Gastroesophageal sphincter (tissue), 4 donors: ENCODE measurements at places on chromosomes 16 and 17.

DNA sequence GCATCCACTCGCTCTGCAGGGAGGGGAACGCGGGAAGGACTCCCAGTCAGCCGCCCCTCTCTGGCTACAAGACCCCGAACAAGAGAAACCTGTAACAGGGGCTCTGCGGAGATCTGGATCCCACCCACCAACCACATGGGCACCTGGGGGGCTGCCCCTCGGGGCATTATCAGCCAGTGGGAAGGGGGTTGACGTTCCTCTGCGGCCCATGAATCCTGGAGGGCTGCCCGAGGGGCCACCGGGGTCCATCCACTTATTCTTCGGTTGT is 1.8 kb upstream of the PCGF2 start:
- ATAC-seq, result no peak

DNA sequence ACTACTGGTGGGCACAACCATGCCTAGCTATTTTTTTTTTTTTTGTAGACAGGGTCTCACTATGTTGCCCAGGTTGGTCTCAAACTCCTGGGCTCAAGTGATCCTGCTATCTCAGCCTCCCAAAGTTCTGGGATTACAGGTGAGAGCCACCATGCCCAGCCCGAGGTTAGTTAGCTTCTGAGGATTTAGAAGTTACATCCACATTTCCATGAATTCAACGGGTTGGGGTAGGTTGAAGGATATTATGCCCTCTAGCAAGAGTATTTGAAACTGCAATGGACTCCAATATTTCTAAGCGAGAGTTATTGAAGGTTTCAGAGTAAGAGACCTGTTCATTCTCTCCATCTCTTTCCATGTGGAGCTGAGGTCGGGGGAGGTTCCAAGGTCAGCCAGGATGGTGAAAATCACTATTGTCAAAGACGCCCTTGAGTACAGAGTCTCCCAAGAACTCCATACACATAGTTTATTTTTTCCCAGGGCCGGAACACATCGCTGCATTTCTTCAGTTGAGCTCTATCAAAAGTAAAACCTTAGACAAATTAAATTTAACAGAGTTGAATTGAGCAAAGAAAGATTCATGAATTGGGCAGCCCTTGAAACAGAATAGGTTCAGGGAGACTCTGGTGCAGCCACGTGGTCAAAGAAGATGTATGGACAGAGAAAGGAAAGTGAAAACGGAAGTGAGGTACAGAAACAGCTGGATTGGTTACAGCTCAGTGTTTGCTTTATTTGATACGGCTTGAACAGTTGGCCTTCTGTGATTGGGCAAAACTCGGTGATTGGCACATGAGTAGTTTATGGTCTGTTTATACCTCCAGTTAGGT is 19.0 kb upstream of the ITPRIPL2 start:
- ATAC-seq, result no peak

- ATAC-seq, result no peak
Observed at GRCh38 chr17:51263006-51263405, 2.7 kb downstream of the UTP18 start.

DNA sequence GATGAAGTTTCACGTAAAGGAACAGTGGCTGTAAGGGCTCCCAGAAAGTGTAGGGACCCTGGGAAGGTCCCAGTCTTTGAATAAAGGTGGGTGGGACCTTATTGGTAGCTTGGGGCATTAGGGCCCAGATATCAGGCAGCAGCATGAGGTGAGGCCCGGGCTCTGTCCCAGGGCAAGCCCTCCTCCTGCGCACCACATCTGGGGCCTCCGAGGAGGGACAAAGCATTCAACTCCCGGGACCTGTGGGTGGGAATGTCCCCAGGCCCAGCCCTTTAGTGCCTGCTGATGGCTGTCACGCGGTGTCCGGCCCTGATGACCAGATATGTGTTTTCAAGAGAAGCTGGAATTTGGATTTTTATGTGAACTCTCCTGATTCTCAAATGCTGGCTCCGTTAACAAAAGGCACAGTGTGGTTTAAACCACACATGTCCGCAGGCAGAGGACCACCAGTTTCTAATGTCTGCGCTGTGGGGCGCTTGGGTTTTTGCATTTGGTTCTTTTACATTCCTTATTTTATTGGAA is 30.4 kb downstream of the RAI1 start:
- no peak for ATAC-seq

DNA sequence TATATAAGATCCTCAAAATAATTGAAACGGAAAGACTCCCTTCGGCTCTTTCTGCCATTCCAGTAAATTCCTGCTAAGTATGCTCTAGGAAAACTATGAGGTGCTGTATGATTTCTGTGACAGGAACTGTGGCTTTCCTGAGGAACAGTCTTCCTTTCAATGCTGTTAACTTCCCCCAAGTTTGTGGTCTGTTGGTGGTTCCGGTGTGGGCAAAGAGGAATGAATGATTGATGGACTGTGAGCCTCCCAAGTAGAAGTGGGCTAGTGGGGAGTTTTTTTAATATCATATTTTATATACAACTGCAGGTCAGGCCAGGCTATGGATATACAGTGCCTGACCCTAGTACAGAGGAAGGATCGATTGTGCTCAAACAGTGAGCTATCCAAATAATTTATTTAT is 560.7 kb upstream of the RBFOX1 start:
- no peak for ATAC-seq

DNA sequence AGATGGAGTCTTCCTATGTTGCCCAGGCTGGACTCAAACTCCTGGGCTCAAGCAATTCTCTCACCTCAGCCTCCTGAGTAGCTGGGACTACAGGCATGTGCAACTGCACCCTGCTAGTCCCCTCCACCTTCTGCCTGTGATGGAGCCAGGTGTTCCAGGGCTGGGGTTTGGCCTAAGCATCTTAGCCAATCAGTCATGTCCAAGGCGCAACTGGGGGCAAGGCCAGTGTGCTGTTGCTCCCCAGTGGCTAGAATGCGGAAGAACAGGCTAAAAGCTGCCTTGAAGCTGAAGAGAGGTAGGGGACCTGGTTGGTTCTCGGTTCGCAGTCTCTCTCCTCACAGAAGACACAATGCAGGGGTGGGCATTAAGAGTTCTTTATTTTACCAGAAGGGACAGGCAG is 18.6 kb downstream of the FLOT2 start:
- no peak for ATAC-seq

DNA sequence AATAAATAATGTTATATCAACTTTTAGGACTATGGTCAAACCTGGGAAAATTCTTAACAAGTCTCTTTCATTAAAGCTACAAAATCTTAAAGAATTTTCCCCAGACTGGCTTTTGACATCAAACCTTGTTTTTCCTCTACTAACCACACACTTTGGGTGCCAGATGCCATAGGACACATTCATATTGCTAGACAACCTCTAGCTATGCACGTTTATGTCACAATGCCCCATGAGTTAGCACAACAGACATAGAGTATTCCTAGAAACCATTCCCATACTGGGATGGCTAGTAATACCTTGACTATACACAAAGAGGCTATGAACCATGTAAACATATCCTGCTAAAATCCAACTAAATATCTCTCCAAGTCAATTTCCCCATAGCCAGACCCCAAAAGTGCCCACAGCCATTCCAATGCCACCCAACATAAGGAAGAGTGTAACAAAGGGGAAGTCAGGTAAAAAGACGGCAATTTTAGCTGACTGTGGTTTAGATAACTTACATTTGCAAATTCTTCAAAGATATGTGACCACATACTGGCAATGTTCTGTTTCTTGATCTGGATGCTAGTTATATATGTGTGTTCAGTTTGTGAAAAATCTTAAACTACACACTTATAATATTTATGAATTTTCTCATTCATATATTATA is 23.4 kb downstream of the SMURF2 start:
- no peak for ATAC-seq

DNA sequence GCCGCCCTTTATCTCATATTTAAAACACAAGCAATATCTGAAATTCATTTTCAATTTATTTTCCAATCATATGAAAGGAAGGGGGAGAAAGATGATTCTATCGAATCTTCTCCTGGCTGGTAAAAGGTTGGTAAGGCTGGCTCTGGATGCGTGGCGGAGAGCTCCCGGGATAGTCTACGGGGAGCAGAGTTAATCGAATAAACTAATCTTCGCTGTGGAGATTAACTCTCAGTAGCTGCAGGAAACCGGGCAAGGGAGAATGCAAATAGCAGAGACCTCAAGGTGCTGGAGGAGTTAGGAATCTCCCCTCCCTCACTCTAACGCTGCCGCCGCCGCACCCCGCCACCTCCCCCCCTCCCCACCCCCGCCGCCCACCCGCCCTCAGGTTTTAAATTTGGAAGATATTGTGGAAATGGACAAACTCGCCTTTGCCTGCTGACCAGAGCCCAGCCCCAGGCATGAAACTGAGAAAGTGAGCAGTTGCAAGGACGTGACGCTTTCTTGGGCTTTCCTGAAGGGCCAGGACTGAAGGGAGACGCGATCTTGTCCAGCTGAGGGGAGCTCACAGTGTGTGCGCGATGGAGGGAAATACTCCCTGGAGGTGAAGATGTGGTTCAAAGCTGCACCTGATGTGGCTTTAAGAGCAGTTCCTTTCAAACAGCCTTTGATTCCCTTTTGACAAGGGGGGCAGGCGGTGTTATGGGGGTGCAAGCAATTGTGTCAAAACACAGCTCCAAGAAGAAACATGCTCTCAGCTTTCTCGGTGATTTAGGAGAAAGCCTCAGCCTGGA is 308.2 kb upstream of the IRX3 start:
- ATAC-seq, result no peak

GRCh38 chr16:27359051-27359450 is 42.9 kb upstream of the IL21R start:
- ATAC-seq, result no peak

GRCh38 chr17:10657148-10657547 is at the start of gene MYH3:
Gene MYH3 (minus strand): TSS chr17:10657309. CDS start chr17:10655064, 2,245 bp downstream.
- no peak for ATAC-seq

DNA sequence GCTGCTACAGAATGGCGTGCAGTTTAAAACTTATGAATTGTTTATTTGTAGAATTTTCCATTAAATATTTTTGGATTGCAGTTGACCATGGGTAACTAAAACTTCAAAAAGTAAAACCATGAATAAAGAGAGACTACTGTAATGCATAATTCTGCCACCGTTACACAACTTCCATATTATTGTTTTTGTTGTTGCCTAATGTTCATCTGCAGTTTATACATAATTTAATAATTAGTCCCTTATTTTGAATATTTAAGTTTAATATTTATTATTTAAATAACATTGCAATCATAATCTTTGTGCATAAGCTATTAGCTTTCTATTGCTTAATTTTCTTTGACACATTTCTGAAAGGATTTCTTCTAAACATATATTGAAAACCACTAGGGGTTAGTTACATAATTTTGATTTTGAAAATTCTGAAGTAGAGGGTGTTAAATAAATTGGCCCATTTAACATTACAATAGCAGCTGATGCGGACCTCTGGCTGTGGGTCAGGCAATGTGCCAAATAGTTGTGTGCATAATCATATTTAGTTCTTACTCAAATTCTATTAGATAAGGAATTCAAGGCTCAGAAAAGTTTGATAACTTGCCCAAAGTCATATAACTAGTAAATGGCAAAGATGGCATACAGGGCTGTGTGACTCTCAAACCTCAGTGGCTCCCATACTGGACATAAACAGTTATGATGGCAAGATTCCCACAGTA is 31.1 kb downstream of the PPM1E start:
- ATAC-seq, result no peak
